NT2/D1 (cell line): ENCODE measurements at places on chromosomes 11 and 22.

GRCh38 chr11:31687256-31687655 is 123.9 kb downstream of the PAX6 start:
- no peak for DNase-seq

DNA sequence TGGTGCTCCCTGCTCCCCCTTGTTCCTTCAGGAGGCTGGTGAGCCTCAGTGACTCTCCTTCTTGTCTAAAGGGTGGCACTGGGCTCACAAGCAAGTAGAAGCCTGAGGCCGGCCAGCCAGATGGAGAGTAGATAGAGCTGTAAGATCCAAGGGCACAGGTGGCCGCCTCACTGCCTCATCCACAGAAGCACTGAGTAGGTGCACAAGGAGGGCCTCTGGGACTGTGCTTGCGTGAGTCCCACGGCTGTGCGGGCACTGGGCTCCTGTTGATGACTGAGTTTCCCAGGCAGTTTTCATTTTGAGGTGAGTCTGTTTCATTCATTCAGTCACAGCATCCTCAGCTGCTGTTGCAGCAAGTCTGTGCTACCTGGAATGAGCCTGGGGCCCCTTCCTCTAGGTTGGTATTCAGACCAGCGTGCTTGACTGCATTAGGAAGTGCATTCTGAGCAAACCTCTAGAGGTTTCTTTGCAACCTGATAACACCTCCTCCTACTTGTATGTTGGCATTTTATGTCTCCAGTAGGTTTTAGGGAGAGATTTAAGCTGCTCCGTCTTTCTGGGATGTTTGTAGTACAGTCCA is 184.0 kb downstream of the TBC1D22A start:
- DNase-seq, result no peak

GRCh38 chr22:27192135-27192829 is 534.9 kb downstream of the MIAT start:
- no peak for DNase-seq

DNA sequence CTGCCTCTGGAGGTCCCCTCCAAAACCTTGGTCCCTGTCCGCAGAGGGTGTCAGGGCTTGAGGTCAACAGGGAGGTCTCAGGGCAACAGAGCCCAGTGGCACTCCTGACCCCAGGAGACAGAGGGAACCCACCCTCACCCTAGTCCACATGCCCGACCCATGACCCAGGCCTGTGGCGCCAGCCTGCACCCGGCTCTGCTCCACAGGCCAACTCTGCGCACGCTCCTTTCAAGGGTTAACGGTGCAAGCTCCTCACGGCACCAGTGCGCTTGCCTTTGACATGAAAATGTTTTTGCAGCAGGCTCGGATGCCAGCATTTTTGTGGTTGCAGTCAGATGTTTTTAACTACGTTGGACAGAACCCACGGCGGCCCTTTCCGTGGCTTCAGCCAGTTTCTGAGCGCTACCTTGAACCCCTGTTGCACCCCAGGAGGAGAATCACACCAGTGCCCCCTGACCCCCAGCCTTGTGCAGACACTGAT is 68.6 kb downstream of the CDKN1C start:
- no peak for DNase-seq

DNA sequence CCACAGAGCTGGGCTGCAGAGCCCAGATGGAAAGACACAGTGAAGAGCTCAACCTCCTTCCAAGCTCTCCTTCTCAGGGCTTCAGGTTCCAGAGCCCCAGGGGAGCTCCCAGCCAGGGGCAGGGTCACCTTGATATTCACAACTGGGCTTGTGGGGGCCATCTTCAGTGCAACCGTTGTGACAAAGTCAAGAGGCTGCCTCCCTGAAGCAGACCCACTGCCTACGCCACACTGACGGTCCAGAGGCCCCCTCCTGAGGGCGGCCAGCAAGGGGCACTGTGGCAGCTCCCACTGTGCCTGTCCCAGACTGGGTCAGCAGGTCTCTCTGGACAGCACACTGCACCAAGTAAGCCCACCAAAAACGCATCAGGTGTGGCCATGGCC is 84.1 kb downstream of the DGCR2 start:
- DNase-seq, result no peak

GRCh38 chr11:59254286-59254685 is 41.6 kb upstream of the MPEG1 start:
- no peak for DNase-seq

DNA sequence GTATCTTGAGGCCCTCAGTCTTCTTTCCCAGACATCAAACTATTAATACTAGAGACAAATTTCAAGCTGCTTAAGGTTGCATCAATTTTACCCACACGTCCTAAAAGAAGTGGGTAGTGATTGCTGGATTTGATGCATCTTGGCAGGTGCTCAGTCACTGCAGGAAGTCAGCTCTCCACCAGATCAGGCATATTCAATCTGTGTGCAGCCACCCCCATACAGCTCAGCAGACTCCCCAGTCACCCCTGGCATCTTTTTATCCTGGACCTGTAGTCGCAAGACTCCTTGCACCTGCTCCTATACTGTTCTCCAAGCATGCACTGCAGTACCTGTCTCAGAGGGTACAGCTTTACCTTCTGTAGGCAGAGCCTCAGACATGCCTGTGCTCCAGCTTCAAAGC is 343.1 kb upstream of the ISX start:
- DNase-seq, result no peak

DNA sequence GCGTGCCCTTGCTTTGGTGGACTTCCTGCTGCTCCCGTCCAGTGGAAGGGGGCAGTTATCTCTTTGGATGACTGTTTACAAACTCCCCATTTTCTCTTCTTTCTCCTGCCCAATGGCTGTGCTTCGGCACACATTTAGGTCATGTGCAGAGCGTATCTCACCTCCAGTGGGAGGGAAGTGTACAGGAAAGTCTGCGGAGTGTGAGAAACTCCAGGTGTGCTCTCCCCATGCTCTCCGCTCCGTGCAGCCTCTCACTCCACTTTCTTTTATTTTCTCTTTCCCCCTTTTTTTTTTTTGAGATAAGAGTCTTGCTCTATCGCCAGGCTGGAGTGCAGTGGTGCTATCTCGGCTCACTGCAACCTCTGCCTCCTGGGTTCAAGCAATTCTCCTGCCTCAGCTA is 11.9 kb upstream of the TEF start:
- DNase-seq, result no peak

GRCh38 chr11:109015283-109015682 is 350.4 kb downstream of the DDX10 start:
- no peak for DNase-seq

DNA sequence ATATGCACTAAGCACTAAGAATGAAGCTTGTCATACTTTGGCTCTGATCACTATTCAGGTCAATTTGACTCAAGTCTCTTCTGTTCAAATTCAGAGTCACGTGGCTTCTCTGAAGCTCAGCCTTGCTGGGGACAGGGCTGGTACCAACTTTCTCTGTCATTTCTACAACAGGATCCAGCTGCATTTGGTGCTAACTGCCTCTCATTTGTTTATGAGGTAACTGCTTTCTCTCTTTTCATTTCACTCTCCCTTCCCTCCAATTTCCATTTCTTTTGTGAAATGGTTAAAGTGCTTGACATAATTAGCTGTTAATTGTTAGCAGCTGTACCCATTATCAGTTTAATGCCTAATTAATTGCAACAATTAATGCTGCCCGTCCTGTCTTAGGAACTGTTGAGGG is 259.7 kb upstream of the PLET1 start:
- no peak for DNase-seq

GRCh38 chr11:113376156-113376555 is 11.4 kb upstream of the ANKK1 start:
- no peak for DNase-seq

GRCh38 chr11:77030834-77031414 is 3.3 kb upstream of the B3GNT6 start:
- no peak for DNase-seq

GRCh38 chr22:17250380-17251082 is 31.3 kb upstream of the ADA2 start:
- no peak for DNase-seq

GRCh38 chr11:121129362-121130340 is 28.6 kb downstream of the TECTA start:
- DNase-seq, result no peak

DNA sequence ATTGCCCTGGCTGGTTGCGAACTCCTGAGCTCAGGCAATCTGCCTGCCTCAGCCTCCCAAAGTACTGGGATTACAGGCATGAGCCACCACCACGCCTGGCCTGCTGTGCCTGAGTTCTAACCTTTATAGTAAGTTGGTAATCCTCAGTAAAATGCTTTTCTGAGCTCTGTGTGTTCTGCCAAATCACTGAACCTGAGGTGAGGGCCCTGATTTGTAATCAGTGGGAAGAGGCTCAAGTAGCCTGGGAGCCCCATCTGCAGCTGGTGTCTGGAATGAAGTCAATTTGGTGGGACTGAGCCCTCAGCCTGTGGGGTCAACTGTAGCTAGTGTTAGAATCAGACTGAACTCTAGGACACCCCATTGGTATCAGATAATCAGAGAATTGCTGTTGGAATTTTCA is 72.6 kb upstream of the PARVG start:
- no peak for DNase-seq

DNA sequence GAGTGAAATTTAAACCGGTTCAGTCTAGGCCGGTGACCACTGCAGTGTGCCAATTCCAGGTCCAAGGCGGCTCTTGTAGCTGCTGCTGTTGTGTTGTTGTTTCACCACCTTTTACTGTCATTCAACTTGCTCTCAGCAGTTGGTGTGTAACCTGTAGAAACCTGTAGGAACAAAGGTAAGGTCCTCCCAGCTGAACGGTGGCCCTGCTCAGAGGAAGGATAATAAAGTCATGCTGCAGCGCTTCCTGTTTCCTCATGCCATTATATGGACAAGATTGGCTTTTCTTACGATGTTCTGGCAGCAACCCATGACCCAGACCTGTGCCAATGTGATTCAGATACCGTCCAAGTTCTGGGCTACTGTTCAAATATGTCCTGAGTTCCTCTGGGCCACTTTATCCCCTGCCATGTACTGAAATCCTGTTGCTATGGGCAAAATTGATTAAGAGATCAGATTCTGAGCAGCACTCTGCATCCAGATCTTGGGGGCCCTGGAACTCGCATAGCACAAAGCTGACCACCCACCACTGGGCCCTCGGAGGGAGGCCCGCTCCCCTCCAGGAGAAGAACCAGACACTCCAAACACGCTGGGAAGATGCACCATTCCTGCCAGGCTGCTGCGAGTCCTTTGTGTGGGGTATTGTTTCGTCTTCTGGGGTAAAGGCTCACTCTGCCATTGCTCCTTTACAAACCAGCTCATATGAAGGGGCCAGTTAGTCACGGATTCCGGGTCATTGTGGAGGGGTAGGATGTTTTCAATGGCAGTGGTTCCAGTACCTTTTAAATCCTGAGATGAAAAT is 13.2 kb downstream of the FAM181B start:
- no peak for DNase-seq

DNA sequence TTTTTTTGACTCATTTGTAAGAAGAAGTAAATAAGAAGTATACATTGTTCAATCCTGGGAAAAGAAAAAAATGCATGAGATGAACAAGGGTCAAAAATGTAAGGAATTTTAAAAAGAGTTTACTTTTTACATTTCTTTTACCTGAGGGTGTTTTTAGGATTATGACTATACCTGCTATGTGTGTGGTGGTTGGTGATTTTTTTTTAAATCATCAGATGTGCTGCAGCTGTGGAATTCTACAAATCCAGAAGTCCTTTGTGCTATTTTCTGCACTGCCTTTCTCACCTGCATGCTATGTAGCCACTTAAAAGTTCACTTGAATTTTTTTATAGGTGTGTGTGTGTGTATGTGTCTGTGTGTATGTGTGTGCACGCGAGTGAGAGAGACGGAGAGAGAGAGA is 185.3 kb downstream of the FAT3 start:
- no peak for DNase-seq
